ENCODE measurements at places on chromosomes 11 and 22.
A peak's percentile ranks its signal among the peaks of the same experiment; 100 is the strongest.

DNA sequence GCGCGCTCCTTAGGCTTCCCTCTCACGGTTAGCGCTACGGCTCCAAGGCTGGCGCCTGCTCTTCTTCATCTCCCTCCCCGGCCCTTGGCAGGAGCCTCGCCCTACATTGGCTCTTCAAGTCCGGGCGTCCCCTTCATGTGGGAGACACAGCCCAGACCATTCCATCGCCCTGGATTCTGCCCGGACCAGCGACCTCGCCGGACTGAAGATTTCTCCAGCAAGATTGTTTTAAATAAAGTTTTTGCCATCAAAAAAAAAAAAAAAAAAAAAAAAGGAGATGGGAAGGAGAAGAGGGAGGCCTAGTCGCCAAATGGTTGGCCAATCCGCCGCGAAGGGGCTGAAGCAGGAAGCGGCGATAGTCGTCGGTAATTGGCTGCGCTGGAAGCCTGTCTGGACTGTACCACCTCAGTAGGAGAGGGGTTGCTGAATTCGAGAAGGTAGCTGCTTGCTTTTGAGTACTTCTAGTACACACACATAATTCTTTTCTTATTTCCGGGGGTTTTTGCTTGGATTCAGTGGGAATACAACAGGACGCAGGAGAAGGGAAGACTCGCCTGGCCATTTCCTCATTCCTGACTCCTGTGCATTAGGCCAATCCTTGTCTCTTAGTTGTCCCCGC lies 688 bp upstream of the ZDHHC5 start:
- peak; percentile 100 for DNase-seq

DNA sequence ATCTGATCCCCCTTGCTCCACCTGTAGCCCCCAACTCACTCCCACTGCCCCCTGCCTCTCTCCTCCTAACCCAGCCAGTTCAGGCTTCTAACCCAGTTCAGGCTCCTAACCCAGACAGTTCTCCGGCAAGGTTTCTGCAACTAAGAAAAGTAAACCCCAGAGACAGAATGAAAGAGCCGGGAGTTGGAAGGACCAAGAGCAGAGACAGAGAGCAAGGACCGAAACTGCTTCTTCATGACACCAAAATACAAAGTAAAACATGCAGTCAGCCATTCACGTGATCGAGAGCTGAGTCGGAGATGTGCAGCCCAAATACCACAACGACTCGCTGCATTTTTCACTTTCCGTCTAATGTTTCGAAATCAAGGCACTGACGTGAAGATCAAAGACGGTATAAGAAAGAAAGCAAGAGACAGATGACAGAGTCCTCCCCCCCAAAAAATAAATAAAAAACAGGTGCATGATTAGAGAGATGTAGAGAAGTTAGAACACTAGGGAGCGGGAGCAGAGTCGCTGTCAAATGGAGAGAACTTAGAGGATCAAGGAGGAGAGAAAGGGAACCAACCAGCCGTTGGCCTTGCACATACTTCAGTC lies 884 bp downstream of the IL10RA start:
- DNase-seq = peak; percentile 6

- no peak for DNase-seq
These were observed 37.0 kb upstream of the KIRREL3 start for GRCh38 chr11:127037596-127037995.

- no peak for DNase-seq
These were observed 27.0 kb downstream of the NCAPD3 start for GRCh38 chr11:134196756-134197155.

GRCh38 chr22:41280065-41280464 lies 5.9 kb downstream of the RANGAP1 start:
- DNase-seq = no peak

GRCh38 chr11:126159719-126160344 lies 51.6 kb downstream of the RPUSD4 start:
- no peak for DNase-seq

DNA sequence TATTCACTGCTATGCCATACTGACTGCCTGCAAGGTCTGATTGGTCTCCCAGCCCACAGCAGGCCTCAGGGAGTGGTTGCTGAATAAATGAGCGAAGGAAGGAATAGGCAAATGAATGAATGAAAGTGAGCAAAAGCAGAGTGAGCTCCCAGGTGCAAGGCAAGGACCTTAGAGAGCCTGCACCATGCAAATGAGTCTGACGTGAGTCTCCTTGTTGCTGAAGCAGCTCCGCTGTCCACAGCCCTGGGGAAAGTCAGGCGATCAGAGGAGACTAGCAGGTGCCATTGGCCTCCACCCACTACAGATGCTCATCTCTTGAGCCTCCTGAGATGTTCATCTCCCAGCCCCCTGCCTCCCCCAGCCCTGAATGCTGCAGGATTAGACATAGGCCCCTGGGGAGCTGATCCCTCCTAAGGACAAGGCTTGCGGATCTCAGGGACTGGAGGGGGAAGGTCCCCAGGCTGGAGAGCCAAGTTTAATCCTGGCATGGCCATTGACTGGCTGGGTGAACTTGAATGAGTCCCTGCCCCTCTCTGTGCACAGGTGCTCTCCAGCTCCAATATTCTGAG lies 22.1 kb downstream of the GDPD5 start:
- DNase-seq = no peak

- DNase-seq = no peak
These were observed 89.6 kb upstream of the ARHGAP32 start for GRCh38 chr11:129281471-129282415.

DNA sequence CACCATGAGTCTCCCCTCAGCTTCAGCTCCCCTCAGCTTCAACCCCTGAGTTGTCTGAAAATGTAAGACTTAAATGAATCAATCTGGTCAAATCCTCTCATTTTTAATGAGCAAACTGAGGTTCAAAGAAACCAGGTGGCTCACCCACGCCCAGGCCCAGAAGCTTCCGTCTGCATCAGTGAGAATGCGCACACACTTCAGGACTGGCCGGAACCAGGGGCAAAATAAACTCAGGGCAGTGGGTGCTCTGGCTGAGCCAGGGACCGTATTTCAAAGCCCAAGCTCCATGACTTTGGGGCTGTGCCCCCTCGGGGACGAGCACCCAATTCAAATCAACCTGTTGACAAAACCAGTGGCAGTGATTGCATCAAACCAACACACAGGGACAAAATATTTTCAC lies 3.1 kb downstream of the SULT4A1 start:
- no peak for DNase-seq

- peak; percentile 68 for DNase-seq
These were observed 878 bp downstream of the RRAS2 start for GRCh38 chr11:14357881-14358728.

- DNase-seq = peak; percentile 78
These were observed 31.6 kb upstream of the MYH9 start for GRCh38 chr22:36419177-36419911.

- no peak for DNase-seq
These were observed 1.9 kb downstream of the TIGD3 start for GRCh38 chr11:65356394-65356972.

- peak; percentile 78 for DNase-seq
These were observed 607.4 kb downstream of the NTM start for GRCh38 chr11:131977854-131978253.

GRCh38 chr11:16902781-16903378 lies 111.3 kb downstream of the PLEKHA7 start:
- no peak for DNase-seq

GRCh38 chr11:86360775-86361395 lies 13.8 kb upstream of the CCDC81 start:
- DNase-seq = peak; percentile 61

- DNase-seq = peak; percentile 41
These were observed 1085.3 kb downstream of the DLG2 start for GRCh38 chr11:84541731-84542340.

DNA sequence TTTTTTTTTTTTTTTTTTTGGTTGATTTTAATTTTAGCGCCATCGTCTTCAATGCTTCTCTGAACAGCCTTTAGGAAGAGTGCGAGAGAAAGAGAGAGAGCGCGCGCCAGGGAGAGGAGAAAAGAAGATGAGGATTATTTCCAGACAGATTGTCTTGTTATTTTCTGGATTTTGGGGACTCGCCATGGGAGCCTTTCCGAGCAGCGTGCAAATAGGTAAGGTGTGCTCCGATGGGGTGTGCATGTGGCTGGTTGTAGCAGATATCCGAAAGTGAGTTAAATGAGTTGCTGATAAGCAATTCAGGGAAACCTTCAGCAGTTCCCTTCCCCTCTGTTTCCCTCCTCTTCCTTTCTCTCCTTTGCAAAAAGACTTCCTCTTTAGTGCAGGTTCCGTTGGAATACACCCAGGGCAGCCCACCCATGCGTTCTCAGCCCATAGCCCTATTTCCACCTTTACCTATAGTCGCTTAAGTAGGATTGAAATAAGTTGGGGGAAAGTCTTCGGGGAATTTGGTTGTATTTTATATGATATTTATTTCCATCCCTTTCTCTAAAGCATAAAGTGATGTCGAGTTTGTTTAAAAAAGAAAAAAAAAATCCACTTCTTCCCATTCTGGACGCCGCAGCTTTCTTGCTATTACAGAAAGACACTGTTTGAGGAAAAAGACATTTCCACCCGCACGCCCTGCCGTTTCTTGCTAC lies 1.1 kb downstream of the GRIA4 start:
- DNase-seq = no peak

DNA sequence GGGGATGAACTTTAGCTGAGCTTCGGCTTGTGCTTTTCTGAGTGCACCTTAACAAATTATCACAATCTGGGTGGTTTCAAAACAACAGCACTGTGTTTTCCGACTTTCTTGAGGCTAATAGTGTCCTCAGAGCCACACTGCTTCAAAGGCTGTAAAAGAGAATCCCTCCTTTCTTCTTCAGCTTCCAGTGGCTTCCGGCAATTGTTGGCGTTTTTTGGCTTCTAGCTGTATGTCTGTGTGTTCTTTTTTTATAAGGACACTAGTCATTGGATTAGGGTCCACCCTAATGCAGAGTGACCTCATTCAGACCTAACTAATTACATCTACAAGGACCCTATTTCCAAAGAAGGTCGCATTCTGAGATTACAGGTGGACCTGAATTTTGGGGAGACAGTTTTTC lies 30.6 kb downstream of the KIAA1671 start:
- DNase-seq = no peak

DNA sequence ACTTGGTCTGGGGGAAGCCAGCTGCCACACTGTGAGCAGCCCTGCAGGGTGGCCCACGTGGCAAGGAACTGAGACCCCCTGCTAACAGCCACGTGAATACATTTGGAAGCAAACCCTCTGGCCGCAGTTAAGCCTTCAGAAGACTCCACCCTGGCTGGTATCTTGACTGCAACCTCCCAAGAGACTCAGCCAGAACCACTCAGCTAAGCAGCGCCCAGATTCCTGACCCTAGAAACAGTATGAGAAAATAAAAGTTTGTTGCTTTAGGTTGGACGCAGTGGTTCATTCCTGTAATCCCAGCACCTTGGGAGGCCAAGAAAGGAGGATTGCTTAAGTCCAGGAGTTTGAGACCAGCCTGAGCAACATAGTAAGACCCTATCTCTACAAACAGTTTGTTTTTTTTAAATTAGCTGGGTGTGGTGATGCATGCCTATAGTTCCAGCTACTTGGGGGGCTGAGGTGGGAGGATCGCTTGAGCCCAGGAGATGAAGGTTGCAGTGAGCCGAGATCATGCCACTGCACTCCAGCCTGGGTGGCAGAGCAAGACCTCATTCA lies 8.7 kb downstream of the ZMAT5 start:
- DNase-seq = no peak

GRCh38 chr11:279966-280705 lies 1.9 kb downstream of the NLRP6 start:
- peak; percentile 27 for DNase-seq

- DNase-seq = no peak
These were observed 71.7 kb downstream of the TBC1D22A start for GRCh38 chr22:46834021-46834737.

DNA sequence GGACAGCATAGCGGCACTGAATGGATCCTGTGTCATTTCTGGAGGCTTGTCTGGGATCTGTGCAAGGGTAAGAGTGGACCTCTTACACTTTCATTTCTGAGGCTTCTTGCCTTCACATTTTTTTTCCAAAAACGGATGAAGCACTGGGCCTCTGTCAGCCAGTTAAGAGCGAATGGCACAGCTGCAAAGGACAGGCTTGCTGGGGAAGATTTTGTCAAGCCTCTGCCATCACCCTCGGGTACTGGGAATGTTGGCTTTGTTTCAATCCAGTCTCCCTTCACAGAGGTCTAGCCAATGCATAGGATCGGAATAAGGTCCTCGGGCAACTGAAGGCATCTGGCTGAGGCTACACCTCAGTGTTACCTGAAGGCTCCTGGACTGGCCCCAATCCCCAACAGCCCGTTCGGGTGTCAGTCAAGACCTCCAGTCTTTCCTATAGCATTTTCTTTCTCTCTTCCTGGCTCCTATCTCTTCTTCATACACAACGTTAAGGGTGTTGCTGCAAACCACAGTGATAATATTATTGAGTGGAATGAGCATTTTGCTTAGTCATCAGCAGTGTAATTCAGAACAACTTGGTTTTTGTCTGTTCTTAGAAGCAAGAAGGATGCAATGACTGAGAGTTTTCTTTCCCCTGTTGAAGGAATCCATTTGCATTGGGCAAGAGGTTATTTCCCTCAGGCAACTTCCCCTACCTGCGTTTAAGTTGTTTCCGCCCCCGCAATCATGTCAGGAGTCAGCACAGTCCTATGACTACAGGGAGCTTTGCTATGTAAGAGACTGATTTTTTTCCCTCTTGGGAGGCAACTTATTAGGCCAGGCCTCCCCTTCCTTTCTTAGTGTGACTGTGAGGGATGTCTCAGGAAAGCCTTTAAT lies 22.8 kb downstream of the NPAT start:
- peak; percentile 42 for DNase-seq

GRCh38 chr11:105609341-105609781 lies 512 bp upstream of the GRIA4 start:
- DNase-seq = no peak

DNA sequence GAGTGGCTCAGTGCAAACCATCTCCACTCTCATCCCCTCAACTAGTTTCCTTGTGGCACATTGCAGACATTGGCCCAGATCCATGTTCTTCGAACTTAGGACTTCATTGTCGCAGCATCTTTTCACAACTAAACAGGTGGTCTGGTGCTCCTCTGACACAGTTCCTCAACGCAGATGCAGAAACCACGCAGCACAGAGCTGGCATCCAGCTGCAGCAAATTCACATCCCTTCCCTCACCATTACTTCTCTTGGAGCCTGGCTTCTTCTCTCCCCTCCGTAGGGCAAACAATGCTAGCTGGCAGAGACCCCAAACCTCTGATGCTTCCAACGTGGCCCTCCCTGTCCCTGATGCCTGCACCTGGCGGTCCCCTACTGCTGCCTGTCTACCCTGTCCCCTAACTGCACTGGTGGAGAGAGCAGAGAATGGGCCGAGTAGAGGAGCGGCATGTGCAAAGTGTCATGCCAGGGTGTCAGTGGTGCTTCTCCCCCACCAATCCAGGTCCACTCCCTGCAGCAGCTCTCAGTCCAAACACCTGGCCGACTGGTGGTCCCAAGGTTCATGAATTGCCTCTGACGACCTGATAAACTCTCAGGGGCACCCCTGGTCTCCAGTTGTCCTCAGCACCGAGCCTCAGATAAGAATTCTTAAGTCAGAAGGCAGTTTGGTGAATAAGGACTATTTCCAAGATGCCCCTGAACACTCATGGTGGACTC lies 18.1 kb downstream of the TMPRSS13 start:
- no peak for DNase-seq

DNA sequence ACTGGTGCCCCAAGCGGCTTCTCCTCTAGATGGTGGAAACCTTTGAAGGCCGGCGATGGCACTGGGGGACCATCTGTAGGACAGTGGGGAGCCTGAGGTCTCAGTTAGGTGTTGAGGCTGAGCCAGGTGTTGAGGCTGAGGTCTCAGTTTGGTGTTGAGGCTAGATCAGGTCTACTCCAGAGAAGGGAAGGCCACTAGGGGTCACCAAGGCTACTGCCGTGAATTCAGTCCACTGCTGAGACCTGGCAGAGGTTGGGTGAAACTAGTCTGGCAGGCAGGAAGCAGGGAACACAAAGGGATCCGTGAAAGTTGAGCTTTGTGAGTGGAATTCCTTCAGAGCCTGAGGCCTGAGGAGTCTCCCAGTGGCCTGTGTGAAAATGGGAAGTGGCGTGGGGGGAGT lies 123.8 kb upstream of the FGF3 start:
- peak; percentile 14 for DNase-seq

Measured in AG10803 (cell line).